Tibial artery (tissue), 4 donors: ENCODE measurements at places on chromosomes 1 and 21.

GRCh38 chr1:43783096-43783670 is 75.8 kb downstream of the ST3GAL3 start:
- no peak for DNase-seq

DNA sequence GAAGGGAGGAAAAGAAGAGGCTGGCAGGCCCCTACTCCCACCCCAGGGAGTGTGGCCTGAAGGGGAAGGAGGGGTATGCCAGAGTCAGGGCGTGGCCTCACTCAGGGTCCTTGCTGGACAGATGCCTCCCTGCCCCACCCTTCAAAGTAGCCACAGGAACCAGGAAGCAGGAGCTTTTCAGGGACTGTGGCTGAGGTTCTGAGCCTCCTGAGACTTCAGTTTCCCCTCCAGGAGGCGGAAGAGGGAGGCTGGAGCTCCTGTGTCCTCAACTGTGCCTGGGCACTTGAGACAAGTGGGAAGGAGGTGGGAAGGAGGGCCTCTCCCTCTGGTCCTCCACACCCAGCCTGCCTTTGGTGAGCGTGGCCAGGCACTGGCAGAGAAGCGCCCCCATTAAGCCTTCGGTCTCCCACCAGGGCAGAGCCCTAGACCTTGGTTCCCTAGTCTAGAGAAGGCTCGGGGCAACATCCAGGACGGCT is 5.3 kb downstream of the CELSR2 start:
- no peak for DNase-seq

- DNase-seq: no peak
These were observed 5.1 kb downstream of the DNAJB4 start for GRCh38 chr1:78009836-78010235.

DNA sequence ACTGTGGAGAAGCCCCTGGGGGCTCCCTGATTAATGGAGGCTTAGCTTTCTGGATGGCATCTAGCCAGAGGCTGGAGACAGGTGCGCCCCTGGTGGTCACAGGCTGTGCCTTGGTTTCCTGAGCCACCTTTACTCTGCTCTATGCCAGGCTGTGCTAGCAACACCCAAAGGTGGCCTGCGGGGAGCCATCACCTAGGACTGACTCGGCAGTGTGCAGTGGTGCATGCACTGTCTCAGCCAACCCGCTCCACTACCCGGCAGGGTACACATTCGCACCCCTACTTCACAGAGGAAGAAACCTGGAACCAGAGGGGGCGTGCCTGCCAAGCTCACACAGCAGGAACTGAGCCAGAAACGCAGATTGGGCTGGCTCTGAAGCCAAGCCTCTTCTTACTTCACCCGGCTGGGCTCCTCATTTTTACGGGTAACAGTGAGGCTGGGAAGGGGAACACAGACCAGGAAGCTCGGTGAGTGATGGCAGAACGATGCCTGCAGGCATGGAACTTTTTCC is 24.8 kb downstream of the PCSK9 start:
- no peak for DNase-seq

DNA sequence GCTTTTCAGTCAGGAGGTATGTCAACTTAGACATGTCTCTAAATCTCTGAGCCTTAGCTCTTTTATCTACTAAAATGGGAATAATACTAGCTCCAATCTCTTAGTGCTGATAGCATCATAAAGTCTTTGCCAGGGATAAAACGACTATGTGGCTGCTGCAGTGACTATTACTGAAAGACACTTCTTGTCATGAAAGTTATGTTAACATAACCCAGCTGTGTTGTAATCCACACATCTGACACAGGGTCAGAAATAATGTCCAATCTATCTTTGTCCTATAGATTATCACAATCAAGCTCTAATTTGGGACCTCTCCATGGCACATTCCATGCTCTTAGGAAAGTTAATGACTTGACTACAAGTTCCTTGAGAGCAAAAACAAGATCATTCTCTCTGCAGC is 62.8 kb downstream of the JAK1 start:
- DNase-seq: no peak

DNA sequence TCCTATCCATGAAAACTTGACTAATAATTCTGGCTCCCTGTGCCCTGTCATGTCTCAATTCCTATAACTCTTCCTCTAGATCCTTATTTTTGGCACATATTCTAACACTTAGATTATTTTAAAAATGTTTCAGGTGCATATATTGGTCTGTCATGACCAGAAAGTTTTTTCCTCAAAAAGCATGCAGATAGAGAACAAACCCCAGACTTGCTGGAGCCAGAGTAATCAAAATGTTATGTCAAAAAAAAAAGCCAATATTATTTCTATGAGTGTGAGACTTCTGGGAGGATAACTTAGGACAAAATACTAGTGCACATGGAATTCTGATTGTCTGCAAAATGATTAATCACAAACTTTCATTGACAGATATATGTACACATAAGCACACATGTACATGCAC is 135.1 kb upstream of the MROH9 start:
- no peak for DNase-seq

- no peak for DNase-seq
These were observed 82.5 kb upstream of the MAP1LC3C start for GRCh38 chr1:242081446-242081845.

DNA sequence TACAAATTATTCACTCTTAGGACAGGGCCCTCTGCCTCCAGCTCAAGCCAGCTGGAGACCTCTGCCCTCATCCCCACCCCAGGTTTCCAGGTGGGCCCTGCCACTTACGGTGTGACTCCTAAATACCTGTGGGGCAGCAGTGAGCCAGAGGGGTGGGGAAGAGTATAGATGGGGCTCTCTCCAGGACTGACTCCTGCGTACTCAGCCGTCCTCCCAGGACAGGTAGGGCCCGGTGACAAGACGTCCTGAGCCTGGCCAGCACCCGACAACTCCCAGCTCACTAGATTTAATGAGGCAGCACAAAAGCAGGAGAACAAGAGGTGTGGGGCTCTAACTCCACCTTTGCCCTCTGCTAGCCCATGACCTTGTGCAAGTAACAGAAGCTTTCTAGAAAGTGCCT is 16.8 kb downstream of the GNG12 start:
- DNase-seq: no peak

DNA sequence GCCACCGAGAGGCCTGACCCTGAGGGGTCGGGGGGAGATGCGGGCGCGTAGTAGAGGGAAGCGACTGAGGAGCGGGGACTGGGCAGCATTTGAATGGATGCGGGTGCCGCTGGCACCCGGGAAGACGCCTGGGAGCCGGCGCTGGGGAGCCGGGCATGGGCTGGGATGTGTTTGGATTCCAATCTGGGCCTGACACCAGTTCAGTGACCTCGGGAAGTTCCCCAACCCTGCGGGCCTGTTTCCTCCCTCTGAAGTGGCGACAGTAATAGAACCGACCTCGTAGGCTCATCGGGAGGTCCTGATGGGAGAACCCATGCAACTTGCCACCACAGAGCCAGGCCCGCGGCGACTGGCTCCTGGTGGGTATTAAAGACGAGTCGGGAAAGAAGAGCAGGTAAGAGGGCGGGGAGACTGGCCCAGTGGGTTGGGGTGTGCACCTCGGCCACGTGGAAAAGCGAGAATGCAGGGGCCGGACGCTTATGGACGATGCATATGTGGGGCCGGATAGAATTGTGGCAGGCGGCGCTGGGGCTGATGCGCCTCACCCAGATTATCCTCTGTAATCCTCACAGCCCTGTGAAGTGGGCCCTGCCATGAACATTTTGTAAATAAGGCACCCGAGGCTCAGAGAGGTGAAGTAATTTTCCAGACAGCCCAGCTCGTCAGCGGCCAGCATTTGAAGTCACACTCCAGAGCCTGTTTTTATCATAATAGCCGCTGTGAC is 105.8 kb downstream of the SLC16A1 start:
- DNase-seq: no peak

DNA sequence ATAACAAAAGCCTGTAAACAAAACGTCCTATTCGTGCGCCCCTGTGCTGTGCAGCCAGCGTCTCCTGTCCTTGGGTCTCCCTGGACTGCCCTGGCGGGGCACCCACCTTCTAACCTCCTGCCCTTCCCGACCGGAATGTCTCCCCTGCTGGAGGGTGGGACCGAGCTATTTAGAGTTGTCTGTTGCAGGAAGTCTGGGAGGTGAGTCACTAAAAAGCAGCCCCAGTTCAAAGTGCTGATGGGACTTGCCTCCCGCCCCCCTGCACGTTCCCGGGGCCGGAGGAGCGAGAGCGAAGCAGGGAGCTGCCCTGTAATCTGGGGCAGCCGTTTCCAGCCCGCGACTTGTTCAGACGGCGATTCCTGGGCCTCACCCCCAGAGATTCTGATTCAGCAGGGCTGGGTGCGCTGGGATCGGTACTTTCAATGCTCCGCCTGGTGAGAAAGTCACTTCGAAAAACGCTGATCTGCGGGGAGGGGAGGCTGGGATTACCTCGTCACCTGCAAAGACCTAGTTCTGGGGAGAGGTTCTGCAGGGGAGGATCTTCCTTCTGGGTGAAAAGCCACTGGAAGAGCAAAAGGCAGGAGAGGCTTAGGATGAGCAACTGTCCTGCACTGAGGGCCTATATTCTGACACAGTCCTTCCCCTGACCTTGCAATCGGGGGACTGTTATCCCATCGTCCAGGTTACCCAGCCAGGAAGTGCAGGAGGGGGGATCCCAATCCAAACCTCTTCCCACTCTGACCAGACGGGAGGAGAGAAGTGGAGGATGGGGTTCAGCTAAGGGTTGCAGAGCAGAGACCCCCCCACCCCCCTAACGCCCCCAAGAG is 1.2 kb upstream of the DHRS3 start:
- DNase-seq: peak; percentile 92

- no peak for DNase-seq
These were observed 70.8 kb downstream of the PLA2G4A start for GRCh38 chr1:186899577-186899976.

- no peak for DNase-seq
These were observed 1.0 kb downstream of the C1orf198 start for GRCh38 chr1:230867101-230867902.

- DNase-seq: no peak
These were observed 9.4 kb downstream of the CYP2J2 start for GRCh38 chr1:59917026-59917784.

DNA sequence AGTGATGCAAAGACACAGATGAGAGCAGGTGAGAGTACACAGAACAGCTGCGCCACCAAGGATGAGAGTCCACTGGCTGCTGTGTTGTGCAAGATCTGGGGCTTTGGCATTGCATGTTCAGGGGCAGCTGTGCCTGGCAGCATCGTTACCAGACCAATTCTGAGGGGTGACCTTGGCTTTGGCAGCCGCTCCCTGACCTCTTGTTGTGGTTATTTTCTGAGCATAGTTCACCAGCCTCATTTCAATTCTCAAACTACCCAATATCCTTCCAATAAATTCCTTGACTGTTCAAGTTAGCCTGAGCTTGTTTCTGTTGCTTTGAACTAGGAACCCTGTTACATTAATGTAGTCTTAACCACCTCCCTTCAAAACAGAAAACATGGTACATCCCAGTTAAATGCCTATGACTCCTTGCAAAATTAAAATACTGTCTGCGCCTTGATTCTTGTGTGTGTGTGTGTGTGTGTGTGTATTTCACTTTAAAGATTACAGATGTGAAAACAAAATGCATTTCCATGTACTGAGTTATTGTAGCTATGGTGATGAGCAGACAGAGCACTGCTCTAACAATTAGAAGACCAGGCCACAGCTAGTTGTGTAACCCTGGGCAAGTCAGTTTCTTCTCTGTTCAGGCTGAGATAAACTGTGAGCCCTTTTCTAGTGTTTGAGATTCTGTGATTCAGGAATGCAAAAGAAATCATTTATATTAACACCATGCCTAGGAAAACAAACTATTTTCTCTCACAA is 106.3 kb upstream of the GUCA2B start:
- DNase-seq: no peak

DNA sequence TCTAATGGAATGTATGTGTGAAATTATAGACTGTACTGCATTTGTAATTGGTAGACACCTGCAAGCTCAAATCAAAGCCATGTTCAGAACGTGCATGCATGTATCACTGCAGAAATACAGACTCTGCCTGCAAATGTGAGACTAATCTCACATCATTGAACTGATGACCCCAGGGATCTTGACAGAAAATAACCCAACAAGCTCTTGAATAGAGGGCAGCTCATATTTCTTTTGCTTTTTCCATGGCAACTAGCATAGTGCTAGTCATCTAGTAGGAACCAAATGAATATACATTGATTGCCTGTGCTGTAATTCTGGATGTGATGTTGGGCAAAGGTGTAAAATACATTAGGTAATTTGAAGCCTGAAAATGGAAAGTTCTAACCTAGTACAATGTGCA is 62.4 kb downstream of the PTPRC start:
- no peak for DNase-seq

- DNase-seq: no peak
These were observed 25.5 kb downstream of the UTS2 start for GRCh38 chr1:7827126-7827955.

DNA sequence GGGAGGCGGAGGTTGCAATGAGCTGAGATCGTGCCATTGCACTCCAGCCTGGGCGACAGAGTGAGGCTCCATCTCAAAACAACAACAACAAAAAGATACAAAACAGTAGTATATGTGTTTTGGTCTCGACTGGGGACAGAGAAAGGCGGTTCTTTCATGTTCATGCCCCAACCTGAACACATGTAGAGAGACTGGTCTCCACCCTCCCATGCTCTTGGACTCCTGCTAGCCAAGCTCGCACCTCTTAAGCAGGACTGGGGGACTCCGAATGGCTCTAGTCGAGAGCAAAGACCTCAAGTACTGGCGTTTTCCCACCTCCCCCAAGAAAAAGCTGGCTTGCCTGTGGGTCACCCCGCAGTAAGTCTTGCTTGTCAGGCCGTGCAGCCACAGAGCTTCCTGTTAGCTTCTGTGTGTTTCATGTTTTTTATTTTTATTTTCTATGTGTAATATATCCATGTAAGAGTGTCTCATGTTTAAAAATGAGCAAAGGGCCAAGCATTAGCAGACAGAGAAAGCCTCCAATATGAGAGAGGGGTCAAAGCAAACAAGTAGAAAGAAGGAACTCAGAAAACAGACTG is 91.6 kb downstream of the SCCPDH start:
- no peak for DNase-seq

DNA sequence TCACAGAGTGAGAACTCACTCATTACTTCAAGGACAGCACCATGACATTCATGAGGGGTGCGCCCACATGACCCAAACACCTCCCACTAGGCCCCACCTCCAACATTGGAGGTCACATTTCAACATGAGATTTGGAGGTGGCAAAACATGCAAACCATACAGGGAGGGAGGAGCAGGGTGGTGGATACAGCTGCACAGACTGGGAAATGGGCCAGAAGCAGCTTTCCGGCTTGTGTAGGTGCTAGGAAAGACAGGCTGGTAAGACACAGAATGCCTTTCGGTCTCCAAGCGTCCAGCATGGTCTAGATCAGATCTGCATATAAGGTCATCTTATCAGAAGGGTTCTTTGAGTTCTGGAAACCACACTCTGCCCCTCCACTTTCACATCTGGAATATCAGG is 35.1 kb upstream of the TINAGL1 start:
- no peak for DNase-seq

DNA sequence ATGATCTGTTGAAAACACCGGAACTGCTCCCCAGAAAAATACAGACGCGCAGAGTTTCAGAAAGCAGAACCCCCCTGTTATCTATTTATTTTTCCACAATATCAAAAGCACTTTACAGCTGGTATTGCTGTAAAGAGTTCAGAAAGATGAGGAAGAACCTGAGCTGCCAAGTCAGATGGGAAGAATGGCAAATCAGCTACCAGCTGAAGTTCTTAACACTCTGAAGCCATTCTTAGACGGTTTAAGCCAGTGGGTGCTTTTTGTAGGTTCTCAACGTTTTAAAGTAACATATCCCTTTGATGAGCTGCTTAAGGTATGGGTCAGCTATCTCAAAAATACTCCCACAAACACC is 714 bp upstream of the AKIRIN1 start:
- DNase-seq: no peak
